EL (cell line): ENCODE measurements at places on chromosomes 6 and 20.

GRCh38 chr6:51934098-51934497, 153.3 kb downstream of the PKHD1 start:
- DNase-seq = peak; percentile 2

GRCh38 chr6:5246141-5247097, 14.3 kb downstream of the LYRM4 start:
- no peak for DNase-seq

DNA sequence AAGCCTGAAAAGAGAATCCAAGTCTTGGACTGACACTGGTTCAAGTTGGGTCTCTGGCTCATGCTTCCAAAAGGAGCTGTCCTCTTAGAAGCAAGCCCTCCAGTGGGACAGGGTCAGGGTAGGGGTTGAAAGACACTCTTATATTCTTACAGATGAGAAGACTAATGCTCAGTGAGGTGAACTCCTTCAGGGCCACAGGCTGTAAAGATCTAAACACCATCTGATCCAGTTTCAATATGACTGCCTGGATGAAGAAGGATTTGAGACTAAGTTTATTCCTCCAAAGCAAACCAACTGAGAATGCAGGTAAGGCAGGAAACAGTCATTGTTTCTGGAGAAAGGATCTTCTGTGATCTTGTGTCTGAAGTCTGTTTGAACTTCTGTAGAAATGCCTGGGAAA, 99.0 kb upstream of the TAB2 start:
- no peak for DNase-seq

DNA sequence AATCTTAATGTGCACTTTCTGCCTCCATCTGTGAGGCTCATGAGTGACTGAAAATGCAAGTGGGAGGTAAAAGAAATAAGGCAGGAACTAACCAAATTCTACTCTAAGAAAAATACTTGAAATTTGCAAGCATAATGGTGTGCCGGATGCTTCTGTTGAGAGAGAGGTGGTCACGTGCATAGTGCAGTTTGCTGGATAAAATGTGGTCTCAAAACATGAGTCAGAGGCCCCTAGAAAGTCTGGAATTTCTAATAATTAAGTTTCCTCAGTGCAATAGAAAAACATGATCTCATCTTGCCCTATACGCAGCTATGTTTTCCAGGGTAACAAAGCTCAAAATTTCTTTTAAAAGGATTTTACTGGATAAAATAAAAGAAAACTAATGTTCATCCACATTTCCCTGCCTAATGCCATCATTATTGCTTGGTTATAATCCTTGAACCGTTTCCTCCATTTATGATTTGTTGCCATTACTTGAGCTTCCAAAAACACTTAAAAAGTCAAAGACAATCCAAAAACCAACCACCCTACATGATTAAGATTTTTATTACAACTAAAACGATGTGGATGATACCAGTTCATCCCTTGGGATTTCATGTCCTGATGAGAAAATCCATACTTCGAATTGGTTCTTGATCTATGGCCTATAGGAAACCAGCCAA, 351.7 kb upstream of the ARID1B start:
- peak; percentile 90 for DNase-seq

DNA sequence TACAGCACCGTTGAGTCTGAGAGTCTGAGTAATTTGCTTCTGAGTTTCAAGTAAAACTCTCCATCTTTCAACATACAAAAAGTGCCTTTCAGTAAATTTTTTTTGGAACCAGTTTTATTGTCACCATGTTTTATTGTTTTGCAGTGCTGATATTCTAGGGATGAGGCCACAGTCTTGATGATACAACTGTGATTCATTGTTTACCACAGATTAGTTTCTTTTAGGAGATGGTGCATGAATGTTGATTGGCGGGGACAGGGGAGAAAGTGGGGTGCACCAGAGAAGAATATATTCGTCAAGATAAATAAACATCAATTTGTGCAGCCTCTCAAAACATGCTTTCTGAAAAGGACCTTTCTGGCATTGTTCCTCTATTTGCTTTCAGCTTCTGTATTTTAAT, 109.0 kb downstream of the MCHR2 start:
- no peak for DNase-seq

GRCh38 chr6:20509212-20509611, 25.0 kb upstream of the CDKAL1 start:
- DNase-seq = no peak

GRCh38 chr6:153130515-153131036, 506 bp downstream of the RGS17 start:
- DNase-seq = peak; percentile 12

- DNase-seq = no peak
Observed at GRCh38 chr6:118981884-118982574, 47.1 kb upstream of the MCM9 start.

DNA sequence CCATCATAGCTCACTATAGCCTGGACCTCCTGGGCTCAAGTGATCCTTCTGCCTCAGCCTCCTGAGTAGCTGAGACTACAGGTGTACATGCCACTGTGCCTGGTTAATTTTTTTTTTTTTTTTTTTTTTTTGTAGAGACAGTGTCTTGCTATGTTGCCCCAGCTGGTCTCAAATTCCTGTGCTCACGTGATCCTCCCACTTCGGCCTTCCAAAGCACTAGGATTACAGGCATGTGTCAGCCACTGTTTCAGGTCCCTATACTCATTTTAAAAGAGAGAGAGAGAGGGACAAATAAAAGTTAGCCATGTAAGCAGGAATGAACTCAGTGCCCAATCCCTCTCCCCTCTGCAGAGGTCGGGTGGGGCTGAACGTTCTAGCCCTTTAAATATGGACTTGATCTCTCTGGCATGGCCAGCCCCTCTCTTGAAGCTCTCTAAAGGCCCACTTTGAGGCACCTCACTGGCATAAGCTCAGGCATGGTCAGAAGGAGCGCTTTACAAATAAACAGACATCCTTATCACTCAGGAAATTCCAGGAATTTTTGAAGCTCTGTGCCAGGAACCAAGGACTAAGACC, 9.0 kb upstream of the SERPINB1 start:
- DNase-seq = peak; percentile 76

- DNase-seq = no peak
Observed at GRCh38 chr20:22374066-22374465, 210.3 kb downstream of the FOXA2 start.

- DNase-seq = no peak
Observed at GRCh38 chr6:11636121-11636520, 98.6 kb downstream of the TMEM170B start.

DNA sequence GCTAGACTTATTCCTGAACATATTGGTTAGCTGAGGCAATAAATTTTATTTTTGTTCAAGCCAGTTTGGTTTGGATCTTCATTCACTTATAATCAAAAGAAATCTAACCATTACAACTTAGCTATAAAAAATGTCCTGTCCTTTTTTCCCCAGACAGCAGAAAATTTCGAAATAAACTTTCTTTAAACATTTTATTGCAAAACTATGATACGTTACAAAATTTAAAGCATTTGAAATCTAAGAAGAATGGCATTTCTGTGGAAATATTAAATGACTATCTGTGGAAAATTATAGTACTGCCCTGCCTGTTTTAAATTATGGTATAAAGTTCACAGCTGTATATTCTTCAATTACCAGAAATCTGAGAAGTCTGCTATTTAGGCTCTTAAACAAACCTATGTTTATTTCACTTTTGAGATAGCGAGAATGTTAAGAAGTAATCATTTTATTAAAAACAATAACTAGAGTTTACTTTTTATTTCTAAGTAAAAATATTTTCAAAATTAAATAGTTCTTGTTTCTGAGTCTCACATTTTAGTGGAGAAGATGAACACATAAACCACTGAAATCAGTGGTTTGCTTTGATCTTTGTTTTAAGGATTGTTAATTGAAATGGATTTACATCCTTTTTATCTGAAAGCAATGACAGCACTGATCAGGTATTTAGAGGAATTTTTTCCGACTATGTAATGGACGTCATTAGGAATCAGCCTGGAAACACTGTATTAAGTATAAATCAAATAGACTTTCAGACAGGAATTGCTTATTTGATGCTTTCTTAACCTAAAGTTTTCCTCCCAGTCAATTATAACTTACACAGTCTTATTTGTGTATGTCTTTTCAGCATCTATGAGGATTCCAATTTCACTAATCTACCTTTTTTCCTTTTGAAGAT, 553.7 kb downstream of the COL12A1 start:
- DNase-seq = no peak

DNA sequence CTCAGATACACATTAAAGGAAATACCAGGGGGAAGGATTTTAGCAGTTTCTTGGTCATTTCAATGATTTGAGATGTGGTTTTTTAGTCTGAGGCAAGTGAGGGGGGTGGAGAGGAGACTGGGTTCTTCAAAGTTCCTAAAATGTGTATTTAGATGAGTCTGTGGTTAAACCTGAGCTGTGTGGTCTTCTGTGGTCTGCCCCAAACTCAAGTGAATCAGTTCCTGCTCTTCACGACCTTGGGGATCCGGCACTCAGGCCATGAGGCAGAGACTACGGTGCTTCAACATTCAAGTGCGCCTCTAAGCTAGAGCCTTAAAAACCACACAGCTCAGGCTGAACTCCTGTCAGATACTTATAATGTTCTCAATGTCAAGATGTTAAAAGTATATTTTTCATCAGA, 406.7 kb downstream of the LMBRD1 start:
- no peak for DNase-seq

- no peak for DNase-seq
Observed at GRCh38 chr6:143901885-143902750, 37.8 kb downstream of the ZC2HC1B start.

- DNase-seq = no peak
Observed at GRCh38 chr6:36754582-36755434, 57.2 kb downstream of the RAB44 start.

DNA sequence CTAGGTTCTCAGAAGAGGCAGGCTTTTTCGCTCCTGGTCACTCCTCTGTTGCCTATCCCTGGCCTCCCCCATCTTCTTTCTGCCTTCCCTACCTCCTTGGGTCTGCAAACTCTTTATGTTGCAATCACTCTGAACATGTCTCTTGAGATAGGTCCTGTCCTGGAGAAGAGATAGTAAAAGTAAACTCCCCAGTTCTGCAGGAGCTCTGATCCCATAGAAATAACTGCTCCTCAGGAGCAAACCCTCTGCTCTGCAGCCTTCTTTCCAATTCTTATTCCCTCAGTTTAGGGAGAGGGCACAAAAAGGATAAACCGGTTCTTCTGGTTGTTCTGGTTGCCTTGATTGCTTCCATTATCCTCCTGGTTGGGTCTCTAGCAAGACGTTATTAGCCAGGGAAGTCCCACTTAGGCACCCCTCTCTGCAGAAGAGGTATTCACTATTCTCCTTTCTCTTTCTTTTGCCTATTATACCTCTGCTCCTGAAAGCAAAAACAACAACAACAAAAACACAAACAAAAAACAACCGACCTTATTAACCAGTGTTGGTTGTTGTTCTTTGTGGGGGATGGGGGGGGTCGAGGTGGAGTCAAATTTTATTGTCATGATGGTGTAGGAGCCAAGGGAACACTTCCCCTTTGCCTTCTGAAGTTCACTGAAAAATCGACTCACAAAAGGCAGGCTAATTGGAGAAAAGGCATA, 973 bp downstream of the TRIM38 start:
- DNase-seq = peak; percentile 18

DNA sequence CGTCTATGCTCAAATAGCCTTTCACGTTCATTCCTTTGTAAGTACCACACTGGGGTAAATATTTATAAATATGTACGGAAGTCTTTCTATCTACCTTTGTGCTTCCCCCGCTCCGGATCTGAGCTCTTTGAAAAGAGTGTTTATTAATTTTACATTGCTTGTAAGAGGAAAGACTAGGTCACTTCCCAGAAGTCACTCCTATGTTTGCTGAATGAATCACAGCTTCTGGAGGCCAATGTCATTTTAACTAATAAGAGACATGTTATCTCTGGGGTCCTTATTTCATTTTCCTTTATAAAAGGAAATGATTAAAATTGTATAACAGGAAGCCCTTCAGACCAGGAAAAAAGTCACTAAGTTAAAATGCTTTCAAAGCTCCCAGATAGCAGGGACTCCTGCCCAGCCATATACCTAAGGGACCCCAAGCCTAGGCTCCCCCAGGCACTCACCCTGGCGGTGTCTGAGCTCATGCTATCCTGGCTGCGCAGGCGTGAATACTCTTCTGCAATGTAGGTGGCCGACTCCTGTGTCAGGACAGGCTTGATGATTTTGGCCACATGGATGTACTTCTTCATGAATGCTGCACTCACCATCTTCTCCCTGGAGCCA, 12.6 kb downstream of the MCM3 start:
- DNase-seq = no peak

DNA sequence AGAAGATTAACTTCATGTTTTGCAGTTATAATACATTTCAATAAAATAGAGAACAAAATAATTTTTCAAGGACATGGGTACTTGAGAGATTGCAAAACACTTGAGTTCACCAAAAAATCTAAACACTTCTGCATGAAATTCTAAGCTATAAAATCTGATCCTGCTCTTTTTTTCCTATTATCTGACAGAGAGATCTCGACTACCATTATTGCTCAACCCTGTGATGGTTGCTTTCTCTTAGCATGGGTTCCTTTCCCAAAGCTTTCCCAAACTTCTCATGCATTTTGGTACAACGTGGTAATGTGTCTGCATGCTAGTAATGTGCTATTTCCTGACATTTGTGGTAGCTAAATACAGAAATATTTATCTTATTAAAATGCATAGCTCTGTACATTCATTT, 1243.1 kb upstream of the ADGRB3 start:
- no peak for DNase-seq

DNA sequence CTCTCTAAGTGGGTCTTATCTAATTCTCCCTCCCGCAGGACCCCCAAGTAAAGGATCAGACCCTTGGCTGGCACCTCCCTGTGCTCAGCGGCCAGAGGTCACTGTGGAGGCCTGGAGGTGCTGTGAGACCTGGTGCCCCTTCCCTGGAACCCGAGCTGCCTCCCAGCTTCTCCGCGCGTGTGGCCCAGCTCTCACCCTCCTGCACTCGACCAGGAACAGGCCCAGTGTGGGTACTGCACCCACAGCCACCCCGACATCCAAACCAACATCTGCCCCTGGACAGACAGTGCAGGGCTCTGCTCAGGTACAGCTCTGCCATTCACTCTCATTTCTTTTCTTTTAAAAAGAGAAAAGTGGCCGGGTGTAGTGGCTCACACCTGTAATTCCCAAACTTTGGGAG, 42.4 kb downstream of the TMEM242 start:
- DNase-seq = no peak

- DNase-seq = peak; percentile 14
Observed at GRCh38 chr6:161922631-161923119, 648.8 kb upstream of the AGPAT4 start.

DNA sequence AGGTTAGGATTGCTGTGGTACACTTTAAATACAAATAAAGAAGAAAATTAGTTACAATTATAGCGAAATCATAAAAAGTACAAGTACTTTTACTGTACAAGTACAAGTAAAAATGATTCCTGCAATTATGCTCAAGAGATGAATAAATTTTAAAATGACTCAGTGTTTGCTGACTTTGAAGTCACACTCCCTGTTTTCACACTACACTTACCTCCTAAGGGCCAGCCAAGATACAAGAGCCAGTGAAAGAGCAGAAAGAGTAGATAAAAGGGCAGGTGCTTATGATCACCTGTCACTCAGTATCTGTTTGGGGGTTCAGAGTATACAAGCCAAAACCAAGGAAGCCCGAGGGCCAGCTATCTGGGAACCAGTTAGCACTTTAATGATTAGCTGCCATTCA, 41.0 kb upstream of the COL21A1 start:
- no peak for DNase-seq

- DNase-seq = peak; percentile 90
Observed at GRCh38 chr6:28212510-28213212, 12.4 kb upstream of the ZSCAN9 start.
